Left forelimb (tissue), 1 donor: ENCODE measurements at places on chromosomes 7 and 10.

DNA sequence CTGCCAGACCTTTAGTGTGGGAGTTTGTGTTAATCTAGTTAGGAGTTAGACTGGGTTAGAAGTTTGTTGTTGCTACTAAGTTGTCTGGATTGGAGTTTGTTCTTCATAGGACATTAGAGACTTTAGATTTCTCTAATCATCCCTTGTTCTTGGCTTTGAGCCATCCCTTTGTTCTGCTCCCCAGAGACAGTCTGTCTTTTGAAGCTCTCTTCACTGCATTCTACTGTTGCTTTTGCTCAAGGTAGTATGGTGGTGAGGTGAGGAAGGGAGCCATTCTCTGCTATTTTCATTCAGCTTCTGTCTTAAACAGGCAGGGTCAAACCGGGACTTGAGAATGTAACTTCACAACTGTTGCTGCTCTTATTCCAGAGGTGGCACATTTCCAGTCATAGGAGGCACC, 10.4 kb upstream of the TARP start:
- DNase-seq = no peak

- no peak for DNase-seq
These were observed 55.3 kb downstream of the PPP1R9A start for GRCh38 chr7:94962661-94963060.

DNA sequence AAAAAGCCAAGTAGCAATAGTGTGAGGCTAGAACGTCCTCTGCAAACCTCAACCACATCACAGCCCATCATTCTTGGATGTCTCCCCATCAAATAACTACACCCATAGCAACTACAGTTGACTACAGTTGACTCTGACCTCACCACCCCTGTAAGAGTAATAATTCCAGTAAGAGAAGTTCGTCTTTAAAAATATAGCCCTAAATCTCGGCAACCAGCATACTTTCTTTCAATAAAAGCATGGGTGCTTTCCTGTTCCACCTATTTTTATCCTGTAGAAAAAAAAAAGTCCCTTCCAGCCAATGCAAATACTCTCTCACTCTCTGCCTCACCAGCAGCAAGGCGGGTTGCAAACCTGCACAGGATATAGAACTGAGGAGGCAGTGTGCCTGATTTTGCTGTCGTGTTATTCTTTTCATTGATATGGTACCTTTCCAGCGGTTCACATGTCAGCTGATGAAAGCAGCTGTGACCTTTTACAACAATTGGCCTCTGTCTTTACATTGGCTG, 187.5 kb upstream of the NFE2L3 start:
- DNase-seq = no peak

GRCh38 chr7:30526163-30526562, 21.5 kb upstream of the GGCT start:
- DNase-seq = no peak

- no peak for DNase-seq
These were observed 12.9 kb downstream of the C10orf67 start for GRCh38 chr10:23331567-23332301.

- DNase-seq = no peak
These were observed 154.9 kb downstream of the GLI3 start for GRCh38 chr7:42082144-42082543.

DNA sequence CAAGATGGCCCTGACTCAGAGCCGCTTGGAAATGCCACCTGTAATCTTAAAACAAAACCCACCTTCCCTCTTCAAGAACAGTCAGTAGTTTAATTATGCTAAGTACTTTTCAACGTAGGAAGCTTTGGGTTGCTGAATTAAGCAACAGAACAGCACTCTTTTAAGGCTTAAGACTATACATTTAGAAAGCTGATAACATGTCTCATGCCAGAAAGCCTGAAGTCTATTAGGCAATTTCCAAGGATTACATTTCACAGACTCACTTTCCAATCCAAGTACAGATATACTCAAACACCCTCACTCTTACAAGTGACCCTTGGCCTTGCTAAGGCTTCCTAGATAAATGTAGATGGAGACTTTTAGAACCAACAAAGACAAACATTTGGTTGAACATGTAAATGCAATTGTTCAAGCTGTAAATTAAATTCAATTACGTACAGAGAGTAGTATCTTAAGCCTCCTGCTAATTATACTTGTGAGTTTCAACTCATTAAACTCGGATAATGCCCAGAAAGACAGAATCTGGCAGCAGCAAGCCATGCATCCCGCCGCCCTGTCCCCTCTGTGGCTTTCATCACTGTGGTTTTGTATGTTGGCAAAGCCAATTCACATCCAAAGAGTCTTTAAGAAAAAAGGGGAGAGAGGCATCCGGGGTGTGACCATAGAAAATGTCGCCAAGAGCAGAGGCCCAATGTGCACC, 283.1 kb upstream of the NRP1 start:
- no peak for DNase-seq

DNA sequence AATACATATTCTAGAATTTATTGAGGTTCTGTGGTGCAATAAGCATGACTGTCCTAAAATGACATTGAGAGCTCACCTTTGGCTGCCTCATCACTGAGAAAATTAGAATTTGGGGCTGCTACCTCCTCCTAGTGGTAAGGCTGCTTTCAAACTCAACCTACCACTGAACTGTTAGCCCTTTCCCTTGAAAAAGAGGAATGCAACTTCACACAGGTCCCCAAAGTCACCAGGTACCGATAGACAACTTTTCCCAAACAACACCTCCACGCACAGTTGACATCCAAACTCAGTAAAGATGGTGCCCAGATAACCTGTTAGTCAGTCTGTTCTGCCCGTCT, 75.9 kb upstream of the SCIN start:
- no peak for DNase-seq

DNA sequence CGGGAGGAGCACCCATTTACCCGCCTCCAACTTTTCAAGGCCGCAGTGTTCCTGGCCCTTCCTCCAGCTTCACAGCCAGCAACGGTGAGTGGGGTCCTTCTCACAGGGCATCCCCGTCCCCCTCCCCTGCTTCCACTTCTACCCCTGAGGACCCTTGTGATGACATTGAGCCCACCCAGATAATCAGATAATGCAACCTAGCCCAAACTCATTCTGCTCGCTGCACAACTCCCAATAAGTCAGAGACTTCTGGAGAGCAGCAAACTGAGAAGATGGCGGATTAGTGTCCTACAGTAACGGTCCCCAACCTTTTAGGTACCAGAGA, 74.5 kb downstream of the OAT start:
- peak; percentile 41 for DNase-seq

- no peak for DNase-seq
These were observed 1.5 kb upstream of the MYL10 start for GRCh38 chr7:101630591-101630990.

GRCh38 chr7:109844362-109844761, 1246.6 kb upstream of the LRRN3 start:
- no peak for DNase-seq

DNA sequence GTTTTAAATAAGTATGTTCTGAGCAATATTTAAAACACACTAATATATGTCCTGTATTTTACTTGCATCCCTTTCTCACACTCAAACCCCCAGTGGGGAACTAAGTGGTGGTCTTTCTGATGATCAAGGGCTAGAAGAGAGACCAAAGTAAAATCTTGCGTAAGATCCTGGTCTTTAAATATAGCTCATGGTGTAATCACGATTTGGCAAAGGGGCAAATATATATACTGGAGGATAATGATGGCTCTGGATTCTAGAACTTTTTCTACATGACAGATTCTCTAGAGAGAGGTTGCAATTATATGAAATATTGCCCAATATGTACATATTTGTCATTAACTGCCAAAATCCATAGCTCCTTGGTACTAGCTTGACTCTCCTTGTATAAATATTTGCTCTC, 438.3 kb downstream of the NXPH1 start:
- DNase-seq = no peak

- peak; percentile 84 for DNase-seq
These were observed 43.1 kb downstream of the FOXK1 start for GRCh38 chr7:4725014-4725849.

DNA sequence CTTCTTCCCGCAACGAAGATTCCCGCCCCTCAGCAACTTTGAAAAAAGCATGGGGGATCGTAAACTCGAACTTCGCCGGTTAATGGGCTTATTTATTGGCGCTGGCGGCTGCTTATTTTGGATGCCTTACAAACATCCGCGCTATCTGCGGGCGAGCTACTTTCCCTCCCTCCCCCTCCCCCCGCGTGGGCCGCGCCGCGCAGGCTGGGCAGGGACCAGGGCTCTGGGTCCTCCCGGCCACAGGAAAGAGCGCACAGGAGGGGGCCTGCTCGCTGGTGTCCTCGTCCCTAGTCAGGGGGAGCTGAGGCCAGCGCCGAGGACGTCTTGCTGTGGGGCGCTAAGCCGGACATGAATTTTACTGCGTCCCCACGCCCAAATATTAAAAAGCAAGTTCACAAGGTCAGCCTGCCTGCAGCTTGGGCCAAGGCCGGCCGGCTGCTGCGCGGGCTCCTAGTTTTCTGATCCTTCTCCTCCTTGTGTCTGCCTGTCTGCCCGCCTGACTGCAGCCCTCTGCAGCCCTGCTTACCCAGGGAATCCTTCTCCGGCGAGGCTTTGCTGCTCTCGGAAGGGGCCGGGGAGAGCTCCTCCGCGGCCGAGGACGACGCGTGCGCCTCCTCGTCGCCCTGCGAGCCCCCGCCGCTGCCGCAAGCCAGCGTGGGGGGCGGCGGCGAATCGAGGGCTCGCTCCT, 1.2 kb downstream of the HOXA10 start:
- DNase-seq = peak; percentile 90

DNA sequence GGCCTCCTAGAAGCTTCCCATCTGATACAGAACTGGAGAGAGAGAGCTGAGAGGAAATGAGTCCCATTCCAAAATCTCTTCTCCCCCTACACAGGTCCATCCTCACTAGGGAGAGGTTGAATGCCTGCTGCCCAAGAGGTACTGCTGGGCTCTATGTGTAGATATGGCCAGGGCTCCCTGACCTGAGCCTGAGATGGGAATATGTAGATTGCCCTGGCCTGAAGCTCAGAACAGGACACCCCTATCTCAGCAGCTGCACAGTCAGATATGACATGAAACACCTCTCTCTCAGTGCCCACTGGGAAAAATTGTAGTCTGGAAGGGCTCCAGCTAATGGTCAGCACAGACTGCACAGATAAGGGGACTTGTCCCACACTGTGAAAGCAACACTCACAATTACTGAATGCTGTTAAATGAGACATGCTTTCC, 3.1 kb upstream of the IFIT1B start:
- DNase-seq = no peak

DNA sequence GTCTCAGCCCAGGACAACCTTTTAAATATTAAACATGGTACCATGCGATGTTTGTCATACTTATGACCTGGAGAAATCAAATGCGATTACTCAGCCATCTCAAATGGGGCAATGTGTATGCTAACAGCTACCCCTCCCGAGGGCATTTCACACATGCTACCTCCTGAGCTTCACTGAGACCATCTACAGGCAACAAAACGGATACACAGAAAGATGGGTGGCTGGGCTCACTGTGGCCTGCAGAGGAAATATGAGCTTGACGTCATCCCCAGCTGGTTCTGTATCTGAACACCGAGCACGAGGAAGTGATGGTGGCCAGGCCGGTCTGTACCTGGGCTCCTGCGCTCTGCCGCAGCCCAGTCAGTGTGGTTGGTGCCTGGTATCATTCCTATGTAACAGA, 374.3 kb downstream of the RPS24 start:
- no peak for DNase-seq

GRCh38 chr10:74117738-74118137, 32.9 kb downstream of the AP3M1 start:
- no peak for DNase-seq

DNA sequence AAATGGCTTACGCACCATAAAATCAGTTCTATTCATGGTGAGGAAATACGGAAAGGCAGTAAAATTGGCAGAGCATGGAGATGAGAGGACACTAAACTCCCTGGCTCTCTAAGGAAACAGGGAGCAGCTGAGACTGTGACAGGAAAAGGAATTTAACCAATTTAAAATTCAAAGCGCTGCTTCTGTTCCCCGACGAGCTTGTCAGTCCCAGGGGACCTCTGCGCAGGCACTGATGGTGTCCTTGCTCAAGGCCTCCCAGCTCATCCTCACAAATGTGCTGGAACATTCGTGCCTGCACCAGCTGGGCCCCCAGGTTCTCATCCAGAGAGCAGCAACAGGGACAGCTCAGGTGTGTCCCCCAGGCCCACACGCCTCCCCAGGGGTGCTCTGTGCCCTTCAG, 101.4 kb downstream of the MAD1L1 start:
- DNase-seq = no peak

DNA sequence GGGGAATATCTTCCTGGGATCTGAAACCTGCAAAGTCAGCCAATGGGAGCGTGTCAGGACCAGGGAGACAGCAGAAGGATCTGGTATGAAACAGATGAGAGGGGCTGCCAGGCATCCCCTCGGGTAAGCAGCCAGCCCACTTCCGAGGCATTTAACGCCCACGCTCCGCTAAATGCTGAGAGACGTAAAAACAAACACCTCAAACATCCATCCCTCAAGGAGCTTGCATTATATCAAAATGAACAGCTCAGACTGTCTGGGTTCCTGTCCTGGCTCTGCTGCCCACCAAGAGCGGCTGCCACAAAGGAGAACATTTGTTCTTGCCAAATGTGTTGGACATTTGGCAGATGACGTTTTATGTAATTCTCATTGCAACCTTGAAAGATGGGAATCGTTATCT, 7.0 kb upstream of the SERPINE1 start:
- no peak for DNase-seq

- DNase-seq = no peak
These were observed 1.0 kb downstream of the CPED1 start for GRCh38 chr7:120989257-120990220.

GRCh38 chr7:13236026-13236425, 548.6 kb downstream of the ARL4A start:
- DNase-seq = no peak

- no peak for DNase-seq
These were observed 141.9 kb downstream of the MPP7 start for GRCh38 chr10:28160866-28161405.

GRCh38 chr7:128003787-128004186, 27.4 kb downstream of the LRRC4 start:
- no peak for DNase-seq

DNA sequence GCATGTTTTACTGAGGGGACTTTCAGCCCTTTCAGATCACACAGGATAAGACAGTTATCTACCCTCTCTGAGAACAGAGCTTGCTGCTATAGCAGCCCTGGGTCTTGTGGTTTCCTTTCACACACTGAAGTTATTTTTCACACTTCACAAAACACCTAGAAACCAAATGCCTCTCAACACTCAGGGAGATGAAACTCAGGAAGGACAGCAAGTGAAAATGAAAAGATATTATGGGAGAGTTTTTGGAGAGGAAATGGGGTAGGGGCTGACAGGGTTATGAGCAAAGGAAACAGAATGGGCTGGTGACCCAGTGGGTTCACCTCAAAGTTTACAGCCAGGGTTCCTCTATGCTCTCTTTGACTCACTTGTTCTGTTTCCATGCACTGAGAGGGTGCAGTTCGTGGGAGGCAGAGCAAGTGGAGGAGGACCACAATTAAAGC, 17.0 kb upstream of the GIMAP2 start:
- DNase-seq = no peak

GRCh38 chr7:150737265-150738055, at the start of gene GIMAP5:
Gene GIMAP5 (plus strand): TSS chr7:150737418. CDS start chr7:150740885, 3,467 bp downstream.
- DNase-seq = no peak

DNA sequence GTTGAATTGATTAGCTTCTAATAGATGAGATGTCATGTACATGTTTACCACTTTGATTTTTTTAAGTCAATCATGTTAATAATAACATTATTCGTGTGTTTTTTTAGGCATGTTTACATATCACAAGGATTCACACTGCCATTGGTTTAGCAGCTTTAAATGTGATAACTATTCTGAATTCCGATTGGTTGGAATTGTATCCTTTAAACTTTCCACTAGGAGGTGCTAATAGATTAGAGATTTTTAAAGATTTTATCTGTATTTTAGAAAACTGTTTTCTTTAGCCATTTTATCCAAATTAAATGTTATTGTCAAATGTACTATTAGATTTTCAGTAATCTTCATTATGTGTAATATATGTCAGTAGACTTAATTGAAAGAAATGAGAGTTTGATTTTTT, 83.2 kb downstream of the HECTD2 start:
- no peak for DNase-seq
